IMR-90 (cell line): ENCODE measurements at places on chromosomes 2 and 18. TPM values are rescaled to one million over a fixed set of nuclear protein-coding genes. Genes with fewer than 3 reads are reported as not detected.

Gene SERPINB10
- total RNA-seq: not detected in 2 replicates

Gene PUS10
- total RNA-seq: 5.7 and 7.5 TPM in 2 replicates

Gene ASPRV1
- 0.18 and 0.28 TPM in 2 replicates for total RNA-seq

Gene NR4A2
- 0.72 and 2.8 TPM in 2 replicates for total RNA-seq

Gene PMAIP1
- 14.0 and 26.9 TPM in 2 replicates for total RNA-seq
